Activated CD4-positive, alpha-beta memory T cell treated with anti-CD3 and anti-CD28 coated beads for 36 hours (primary cell): ENCODE measurements at places on chromosomes 1 and 21.
A peak's percentile ranks its signal among the peaks of the same experiment; 100 is the strongest.

- DNase-seq = no peak
Measured at GRCh38 chr1:117883616-117884015, 45.8 kb downstream of the GDAP2 start.

DNA sequence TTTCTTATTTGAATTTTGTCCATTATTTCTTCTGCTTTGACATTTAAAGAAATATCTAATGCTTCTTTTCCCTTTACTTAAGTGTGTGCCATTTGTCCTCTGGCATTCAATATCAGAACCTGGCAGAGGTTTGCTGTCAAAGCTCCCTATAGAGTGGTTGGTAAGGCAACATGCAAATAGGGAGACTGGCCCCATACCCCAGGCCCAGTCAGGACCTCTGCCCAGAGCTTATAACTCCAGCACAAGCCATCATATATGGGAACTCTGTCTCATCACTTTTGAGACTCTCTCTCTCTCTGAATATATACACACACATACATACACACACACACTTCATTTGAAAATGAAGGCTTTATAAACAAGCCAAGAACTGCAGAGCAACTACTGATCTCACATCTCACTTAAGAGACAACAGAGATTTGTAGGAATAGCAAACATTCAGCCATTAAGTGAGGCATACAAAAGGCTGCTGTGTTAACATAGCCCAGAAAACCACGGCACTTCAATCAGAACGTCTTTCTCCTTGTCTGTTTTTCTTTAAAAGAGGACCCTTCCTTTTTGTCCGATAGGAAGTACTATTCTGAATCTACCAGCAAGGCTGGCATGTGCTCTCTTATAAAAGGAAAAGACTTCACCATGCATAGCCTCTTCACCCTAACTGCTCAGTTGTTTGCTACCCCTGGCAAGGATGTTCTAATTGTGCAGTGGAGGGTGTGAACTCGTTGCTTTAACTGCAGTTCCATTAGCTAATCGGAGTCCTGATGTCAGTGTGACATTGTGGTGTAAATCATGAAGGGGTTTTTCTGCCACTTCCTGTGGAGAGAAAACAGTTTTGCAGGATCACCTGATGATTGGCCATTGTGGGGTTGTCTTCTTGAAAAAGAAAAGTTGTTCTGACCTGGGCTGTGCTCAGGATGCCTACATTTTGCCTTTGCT, 101.7 kb downstream of the NR5A2 start:
- DNase-seq = peak; percentile 17

- no peak for DNase-seq
Measured at GRCh38 chr21:31766899-31767298, 35.0 kb upstream of the SCAF4 start.

GRCh38 chr21:38814126-38815059, 8.7 kb downstream of the ETS2 start:
- DNase-seq = no peak

GRCh38 chr1:89809556-89809955, 11.3 kb upstream of the LRRC8D start:
- no peak for DNase-seq

GRCh38 chr1:93566227-93566626, 115.4 kb downstream of the BCAR3 start:
- no peak for DNase-seq

- no peak for DNase-seq
Measured at GRCh38 chr1:11394592-11395245, 84.2 kb upstream of the DISP3 start.

DNA sequence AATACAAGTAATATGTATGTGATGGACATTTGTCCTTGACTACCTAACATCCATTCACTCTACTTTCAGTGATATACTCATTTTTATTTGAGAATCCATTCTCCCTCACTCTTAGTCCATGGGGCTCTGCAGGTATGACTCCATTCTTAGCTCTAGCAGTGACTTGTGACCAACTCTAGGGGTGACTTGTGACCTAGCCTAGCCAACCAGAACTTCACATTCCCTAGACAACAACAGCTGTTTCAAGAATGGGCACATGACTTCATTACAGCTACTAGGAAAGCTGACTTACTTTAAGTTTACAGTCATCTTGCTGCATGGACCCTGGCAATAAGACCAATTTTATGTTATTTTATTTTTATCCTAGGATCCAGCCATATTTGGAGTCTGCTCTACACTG, 23.6 kb upstream of the DDX59 start:
- no peak for DNase-seq

GRCh38 chr1:175750366-175751071, 7.1 kb upstream of the TNR start:
- DNase-seq = no peak

- no peak for DNase-seq
Measured at GRCh38 chr1:104182251-104182650, 432.6 kb downstream of the AMY1C start.

- DNase-seq = peak; percentile 73
Measured at GRCh38 chr1:18820791-18821641, 38.4 kb downstream of the TAS1R2 start.

DNA sequence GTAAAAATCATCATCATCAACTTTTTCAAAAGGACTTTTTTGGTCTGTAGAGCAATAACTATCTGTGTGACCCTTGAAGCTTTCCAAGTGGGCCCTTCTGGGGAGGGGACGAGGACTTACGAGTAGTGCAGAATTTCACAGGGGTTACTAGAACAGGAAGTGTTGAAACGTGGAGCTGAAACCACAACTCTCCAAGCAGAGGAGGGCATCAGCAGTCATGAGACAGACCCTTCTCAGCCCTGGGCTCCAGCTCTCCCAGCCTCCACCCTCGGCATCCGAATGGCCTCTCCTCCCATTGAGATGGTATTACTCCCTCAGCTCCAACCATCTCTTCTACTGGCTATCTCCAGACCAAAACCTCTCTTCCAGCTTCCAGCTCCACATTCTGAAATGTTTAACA, 3.6 kb downstream of the FAM89A start:
- no peak for DNase-seq

DNA sequence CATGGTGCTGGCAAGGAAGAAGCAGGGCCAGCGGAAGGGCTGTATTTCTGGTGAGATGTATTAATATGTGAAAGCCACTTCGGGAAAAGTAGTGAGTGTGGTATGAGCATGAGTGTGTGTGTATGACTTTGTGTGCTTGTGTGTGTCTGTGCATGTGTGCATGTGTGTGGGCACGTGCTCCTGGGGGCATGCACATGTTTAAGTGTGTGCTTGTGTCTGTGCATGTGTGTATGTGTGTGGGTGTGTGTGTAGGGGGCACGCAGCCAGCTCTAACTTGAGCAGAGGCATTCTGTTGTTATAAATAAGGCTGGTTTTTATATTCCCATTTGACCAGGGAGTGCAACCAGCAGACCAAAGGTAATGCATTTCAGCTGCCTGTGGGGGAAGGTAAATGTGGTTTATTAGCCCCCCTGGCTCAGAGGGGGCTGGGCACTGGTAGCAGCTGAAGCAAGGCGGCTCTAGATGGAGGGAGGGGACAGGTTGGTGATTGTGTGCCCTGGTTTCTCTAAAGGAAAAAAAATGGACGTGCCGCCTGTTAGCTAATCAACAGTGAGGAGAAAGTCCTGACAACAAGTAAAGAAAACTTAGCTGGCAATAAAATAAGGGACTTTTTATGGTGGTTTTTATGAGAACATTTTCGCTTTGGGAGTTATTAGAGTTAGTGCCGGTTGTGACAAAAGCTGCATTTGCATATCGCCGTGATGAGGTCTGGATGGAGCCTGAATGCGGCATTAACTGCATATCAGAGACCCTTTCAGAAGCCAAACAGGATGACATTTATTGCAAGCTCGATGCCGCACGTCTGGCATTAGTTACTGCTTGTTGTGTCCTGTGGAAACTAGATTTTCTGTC, 180.1 kb downstream of the CAMTA1 start:
- no peak for DNase-seq

DNA sequence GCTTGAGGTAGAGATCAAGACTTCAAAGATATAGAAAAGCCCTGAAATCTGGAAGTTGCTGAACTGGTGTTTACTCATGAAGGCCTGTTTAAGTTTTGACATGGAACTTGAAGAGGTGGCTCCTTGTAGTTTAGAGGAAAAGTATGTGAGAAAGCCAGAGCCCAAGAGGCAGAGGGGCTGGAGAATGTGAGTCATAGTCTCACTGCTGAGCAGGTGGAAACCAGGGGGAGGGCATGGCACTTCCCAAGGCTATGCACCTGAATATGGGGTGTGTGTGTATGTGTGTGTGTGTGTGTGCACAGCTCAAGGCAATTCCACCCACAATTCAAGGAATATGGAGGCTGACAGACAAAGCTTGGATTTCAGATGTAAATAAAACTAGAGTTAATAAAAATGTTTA, 46.8 kb upstream of the C1orf198 start:
- no peak for DNase-seq

DNA sequence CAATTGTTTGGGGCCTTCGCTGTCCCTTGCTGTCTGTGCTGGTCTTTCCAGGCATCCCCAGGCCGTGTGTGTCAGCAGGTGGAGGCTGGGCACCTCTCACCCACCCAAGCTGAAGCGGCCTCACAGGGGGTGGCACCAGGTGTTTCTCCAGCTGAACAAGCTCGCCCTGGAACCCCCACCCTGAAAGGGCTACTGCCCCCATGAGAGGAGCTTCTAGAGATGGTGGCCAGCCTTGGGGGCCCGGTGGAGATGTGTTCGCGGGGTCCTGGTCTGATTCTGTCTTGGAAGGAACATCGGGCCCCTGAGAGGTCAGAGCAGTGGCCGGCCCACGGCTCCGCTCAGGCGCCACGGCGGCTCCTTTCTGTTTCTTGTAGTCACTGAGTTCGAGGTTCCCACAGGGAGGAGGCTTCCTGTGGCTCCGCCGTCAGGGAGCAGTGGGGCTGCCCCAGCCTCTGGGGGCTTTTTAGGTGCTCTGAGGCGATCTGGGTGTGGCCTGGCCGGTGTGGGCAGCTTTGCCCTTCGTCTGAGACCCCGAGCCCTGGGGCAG, 46.9 kb downstream of the SKI start:
- DNase-seq = no peak

- DNase-seq = no peak
Measured at GRCh38 chr1:3306583-3307291, 147.7 kb upstream of the ARHGEF16 start.

GRCh38 chr1:94622757-94623156, 81.2 kb upstream of the F3 start:
- no peak for DNase-seq

GRCh38 chr1:235910357-235911299, 43.9 kb upstream of the LYST start:
- peak; percentile 73 for DNase-seq

- DNase-seq = no peak
Measured at GRCh38 chr1:245765230-245766000, 610.6 kb downstream of the KIF26B start.

GRCh38 chr1:205568469-205569361, 63.1 kb downstream of the ELK4 start:
- DNase-seq = no peak

- no peak for DNase-seq
Measured at GRCh38 chr1:66353257-66353656, 180.7 kb upstream of the SGIP1 start.

DNA sequence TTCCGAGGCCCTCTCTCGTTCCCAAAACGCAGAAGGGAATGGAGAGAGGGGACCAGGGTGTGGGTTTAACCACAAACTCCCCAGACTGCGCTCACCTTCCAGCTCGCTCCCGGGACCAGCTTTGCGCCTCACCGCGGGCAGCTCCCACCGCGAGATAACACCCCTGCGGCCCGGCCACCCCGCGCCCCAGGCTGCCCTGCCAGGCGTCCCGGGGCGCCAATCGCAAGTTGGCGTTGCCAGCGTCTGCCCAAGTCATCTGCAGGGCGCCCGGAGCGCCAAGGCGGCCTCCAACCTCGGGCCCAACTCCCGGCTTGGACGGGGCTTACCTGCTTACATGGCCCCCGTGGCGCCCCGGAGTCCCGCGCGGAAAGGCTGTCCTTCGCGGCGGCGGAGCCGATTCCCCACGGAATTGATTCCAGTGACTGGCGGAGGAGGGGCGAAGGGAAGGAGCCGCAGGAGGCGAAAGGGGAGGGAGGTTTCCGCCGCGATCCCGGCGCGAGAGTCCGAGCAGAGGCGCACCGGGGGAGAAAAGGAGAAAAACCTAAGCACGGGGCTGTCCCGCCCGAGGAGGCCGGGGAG, 456 bp downstream of the PTPN14 start:
- no peak for DNase-seq
